ENCODE measurements at places on chromosomes 4 and X.

DNA sequence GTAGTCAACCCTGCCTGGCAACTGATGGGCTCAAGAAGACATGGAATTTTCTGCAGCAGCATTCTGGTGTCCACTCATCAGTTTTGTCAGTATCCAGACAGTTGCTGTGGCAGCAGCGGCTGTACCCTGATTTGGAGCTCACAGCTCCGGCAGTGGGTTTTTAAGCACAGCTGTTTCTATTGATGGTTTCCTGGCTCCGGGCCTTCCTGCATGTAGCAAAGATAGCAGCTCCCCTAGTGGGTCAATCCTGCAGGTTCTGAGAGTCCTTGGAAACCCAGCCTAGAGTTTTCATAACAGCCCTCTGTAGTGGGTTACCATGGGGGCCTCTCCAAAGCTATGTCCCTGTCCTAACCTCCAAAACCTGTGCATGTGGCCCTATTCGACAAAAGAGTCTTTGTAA, 84.0 kb upstream of the ATP6AP2 start:
- no peak for DNase-seq

DNA sequence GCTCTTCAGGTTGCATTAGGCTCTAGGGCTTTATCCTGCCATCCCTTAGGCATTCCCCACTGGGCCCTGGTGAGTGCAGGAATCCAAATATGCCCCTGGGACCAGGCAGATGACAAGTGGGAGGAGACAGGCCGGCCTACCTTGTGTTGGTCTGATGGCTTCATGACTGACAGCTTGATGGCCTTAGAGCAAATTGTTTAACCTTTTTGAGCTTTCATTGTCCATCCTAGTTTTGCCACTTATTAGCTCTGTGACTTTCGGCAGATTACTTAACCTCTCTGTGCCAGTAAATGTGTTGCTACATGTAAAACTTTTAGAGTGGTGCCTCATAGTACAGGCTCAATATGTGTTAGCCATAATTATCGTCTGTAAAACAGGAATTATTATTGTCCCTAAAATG, 4.4 kb downstream of the KIT start:
- DNase-seq = no peak

DNA sequence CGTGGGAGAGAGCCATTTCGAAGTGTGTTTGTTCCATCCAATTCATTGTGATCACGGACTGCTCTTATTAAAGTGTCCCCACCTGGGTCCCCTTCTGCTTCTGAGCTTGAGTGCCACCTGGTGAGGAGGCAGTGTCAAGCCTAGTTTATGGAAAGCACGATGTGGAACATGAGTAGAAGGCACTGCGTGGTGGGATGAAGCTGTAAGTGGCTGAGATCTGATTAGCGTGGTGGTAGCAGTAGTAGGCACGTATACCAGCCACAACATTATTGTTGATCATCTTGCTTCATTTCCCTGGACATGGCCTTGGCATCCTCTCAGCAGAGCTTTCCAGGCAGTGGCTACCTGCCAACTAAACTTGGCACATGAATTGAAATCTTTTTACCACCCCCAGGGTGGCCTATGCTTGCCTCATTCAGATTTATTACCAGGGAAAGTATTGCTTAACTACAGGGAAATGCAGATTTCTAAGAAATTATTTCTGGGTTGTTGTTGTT, 46.4 kb downstream of the GPAT3 start:
- no peak for DNase-seq

- DNase-seq = no peak
These were observed 5.1 kb upstream of the SPON2 start for GRCh38 chr4:1177274-1178141.

DNA sequence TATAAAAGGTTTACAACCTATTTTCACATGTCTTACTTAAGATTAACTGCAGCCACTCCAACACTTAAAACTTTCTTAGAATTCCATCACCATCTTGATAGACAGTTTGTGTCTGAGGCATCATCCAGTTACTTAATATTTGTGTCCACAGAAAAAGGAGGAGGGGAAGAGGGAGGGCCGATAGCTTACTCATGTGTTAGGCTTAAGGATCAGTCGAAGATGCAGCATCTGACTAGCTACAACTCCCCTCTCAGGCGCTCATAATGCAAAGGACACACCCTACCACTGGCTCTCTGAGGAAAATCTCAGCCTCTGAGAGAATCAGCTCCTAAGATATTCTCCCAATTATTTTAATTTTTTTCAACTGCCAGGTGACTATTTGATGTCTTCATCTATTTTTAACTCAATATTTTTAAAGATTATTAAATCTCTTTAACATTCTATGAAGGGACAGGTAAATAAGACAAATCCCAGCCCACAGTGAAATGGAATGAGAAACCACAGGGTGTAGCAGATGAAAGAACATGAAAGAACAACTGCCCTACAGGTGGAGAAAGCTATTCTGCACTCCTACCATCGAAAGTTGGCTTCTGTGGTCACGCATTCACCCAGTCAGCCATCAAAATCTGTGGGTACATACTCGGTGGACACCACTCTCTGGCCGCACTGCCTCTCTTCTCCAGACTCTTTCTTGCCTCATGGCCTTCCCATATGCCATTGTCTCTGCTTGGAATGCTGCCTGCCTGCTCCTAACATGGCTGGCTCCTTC, 48.0 kb downstream of the ARAP2 start:
- no peak for DNase-seq

DNA sequence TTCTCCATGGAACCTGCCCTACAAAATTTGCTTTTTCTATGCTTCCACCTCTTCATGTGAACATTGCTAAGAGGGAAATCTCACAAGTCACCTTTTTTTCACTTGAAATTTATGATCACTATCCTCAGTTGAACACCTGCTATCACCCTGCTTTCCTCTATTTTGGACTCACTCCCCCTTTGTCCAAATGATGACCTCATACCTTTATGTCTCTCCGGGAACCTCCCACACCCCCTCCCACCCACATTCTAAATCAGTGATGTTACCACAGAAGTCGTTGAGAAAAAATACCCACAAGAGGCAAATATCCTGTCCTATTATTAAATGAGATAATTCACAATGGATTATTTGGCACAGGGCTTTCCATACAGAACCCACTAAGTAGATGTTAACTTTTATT, 156.5 kb downstream of the RNF150 start:
- DNase-seq = no peak

DNA sequence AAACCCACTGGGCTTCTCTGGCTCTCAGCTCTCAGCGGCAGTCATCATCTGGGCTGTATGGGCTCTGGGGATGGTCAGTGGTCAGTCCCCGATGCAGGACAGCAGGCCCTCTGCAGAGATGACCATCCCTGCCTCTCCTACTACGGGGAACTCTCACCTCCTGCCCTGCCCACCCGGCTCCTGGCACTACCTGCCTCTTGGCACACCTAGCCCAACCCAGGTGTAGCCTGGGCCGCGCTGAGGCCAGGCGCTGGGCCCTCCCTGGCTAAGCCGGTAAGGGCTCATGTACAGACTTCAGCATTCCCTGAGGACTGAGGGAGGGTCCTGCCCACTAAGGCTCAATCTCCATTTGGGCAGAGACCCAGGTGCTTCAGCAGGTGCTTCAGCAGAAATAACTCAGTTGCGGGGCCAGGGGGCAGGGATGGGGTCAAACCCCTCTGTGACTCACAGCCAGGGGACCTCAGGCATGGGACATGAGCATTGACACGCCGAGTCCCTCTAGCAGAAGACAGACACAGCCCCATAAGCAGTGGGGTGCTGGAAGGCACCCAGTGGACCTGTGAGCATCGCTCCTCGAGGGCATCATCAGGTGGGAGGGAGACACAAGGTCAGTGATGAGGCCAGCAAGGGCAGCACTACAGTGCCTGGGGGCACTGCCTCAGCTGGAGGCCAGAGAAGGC, 71.0 kb downstream of the ACOX3 start:
- DNase-seq = no peak

- no peak for DNase-seq
These were observed 1352.9 kb downstream of the FSTL5 start for GRCh38 chr4:160810941-160811340.

- DNase-seq = peak; percentile 11
These were observed 46.5 kb upstream of the RAB9B start for GRCh38 chrX:103878466-103879122.

DNA sequence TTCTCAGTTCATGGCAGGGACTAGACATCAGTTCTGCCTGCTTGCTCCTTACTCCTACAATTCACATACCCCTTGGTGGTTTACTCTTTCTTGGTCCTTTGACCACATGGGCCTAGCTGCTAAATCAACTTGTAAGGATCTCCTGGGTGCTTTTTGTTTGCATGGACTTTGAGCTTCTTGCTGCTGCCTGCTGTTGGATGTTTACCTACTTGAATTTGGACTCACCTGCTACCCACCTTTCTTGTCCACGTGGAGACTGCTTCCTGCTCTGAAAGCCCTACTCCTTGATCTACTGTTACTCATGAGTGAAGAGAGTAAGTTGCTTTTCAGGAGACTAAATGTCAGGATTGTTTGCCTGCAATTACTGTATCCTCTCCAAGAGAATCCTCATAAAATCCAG, 15.2 kb upstream of the ARHGAP24 start:
- no peak for DNase-seq

- DNase-seq = no peak
These were observed 120.3 kb upstream of the CTSO start for GRCh38 chr4:156073976-156074375.

DNA sequence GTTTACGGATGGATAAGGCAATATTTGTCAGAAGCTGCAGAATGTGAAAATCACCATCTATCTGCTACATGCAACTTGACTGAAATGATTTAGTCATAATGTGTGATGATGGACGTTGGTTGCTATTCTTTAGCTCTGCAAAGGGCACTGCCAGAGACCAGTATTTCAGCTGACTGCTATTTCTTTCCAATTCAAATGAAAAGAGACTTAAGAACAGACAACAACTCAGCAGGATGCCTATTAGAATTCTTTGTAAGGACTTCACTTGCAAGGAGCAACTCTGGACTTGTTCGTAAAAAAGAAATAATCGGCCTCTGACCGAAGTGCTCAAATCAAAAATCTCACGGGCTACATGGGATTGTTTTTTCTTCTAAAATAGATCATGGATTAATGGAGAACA, 262.7 kb downstream of the DHX15 start:
- DNase-seq = no peak

DNA sequence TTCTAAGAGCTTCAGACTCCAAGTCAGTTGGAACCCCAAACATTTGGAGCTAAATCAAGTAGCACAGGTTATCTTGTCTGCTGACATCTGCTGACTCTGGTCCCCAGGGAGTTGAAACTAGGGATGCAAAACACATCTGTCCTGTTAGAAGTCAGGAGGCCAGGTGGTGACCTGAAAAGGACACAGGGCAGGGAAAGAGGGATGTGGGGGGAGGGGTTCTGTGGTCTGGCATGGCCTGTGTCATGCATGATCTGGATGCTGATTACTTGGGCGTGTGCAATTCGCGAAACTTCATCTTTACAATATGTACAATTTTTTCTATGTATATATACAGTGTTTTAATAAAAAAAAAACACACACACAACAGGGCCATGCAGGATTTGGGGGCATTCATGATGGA, 55.3 kb downstream of the FHDC1 start:
- no peak for DNase-seq

DNA sequence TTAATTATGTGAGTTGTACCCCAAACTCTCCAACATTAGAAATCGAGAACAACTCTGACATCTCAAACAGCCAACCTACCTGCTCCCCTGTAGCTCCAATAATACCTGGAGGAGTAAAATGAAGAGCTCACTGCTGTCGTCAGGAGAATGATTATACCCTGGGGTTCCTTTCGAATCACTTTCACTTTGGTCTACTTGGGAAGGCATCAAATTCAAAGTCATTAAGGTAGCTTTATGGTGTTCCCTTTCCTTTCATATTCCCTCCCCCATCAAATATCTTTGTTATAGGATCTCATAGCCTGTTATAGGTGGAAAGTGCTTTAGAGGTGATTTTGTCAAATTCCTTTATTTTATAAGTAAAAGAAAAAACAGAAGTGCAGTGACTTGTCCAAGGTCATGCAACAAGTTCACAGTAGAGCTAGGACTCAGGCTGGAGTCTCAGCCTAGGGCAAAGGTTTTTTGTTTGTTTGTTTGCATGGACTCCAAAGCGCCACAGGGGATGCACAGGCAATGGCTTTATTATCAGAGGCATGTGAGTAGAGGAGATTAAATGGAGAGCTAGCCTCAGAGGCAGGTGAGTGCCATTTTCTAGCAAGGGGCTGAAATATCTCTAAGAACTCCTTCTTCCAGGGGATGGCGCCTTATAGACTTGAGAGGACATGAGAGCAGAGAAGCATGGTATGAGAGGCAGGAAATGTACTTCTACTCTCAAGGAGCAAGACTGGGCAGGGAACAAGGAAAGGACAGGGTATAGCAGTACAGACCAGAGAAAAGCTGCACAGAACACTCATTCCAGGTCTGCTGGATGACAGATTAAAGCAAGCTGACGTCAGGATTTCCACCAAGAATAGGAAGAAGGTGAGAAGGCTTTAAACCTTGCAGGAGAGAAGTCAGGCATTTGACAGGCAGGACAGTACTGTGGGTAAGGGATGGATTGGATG, 262.1 kb upstream of the GPC4 start:
- no peak for DNase-seq

- DNase-seq = no peak
These were observed 307.8 kb upstream of the DIPK2B start for GRCh38 chrX:45508454-45508853.

DNA sequence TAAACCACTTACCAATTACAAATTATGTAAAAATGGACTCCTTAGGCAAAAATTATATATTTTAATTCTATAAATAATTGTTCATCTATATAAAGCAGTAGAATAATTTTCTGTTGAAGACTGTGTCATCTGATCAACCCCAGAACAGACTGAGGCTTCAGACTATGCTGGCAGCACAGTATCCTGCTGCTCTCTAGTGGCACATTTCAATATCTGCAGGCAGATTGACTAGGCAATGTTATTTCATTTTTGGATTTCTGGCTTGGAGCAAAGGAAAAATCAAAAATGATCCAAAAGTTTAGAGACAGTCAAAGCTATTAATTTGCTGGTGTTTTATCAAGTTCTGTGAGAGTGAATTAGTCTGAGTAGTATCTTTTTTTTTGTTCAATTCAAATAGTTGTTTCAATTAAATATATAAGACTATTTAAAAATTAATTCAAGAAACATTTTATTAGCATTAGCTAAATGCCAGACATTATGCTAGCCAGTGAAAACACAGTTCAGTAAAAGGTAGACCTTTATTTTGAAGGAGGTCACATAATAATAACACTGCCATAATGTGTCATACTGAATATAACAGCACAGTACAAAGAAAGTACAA, 21.3 kb upstream of the SULT1E1 start:
- DNase-seq = peak; percentile 4

DNA sequence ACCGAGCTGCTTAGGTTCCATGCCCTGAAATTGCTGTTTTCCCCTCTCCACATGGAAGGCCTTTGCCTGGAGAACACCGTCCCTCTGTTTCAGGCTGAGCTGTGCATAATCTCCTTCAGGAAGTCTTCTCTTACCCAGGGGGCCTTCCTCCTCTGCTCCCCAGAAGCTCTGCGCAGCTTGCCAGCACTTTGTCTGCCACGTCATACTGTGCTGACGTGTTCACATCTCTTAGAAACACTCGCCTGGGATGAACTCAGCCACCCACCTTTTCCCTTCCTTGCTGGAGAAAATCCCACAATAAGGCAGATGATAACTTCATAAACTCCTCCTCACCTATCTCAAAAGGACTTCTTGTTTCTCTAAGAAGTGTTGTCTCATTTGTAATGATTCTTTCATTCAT, 110.7 kb downstream of the ARHGAP10 start:
- DNase-seq = no peak
